ENCODE measurements at places on chromosomes 16 and 17. TPM values are rescaled to one million over a fixed set of nuclear protein-coding genes. Genes with fewer than 3 reads are reported as not detected.

Gene HSDL1
- 27.2 TPM for total RNA-seq

Gene RUNDC1
- total RNA-seq = 6.8 TPM

Gene FOXF1
- total RNA-seq = 39.0 TPM

Gene HSD17B1
- 1.8 TPM for total RNA-seq

Gene KRTAP3-1
- total RNA-seq = not detected

Gene CEP112
- 5.4 TPM for total RNA-seq
